Natural killer cell (primary cell): ENCODE measurements at places on chromosomes 1 and 21.
A peak's percentile ranks its signal among the peaks of the same experiment; 100 is the strongest.

DNA sequence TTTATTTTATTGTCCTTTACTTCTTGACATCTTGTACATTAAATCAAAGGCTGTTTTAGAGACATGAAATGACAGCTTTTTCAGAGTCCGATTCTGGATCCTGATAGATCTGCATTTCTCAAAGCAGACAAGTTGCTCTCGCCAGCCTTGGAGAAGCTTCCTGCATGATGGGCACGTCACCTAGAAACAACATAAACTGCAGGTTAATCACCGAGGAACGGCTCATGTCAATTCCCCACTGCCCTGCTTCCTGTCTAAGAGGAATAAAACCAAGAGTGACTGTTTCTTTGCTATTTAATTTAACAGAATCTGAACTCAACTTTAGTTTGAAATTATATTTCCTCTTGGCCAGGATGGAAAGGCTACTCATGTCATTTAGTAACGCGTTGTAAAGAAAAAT is 77.0 kb downstream of the RWDD3 start:
- no peak overlapping the region for H3K27ac ChIP-seq
- no peaks in the 10 kb centered on the region for H3K27me3 ChIP-seq
- no peak for DNase-seq

GRCh38 chr1:245751726-245752470 is 597.1 kb downstream of the KIF26B start:
- peaks cover 2% of the 10 kb centered on the region for H3K36me3 ChIP-seq
- H3K4me1 ChIP-seq, result no peaks in the 10 kb centered on the region
- DNase-seq, result no peak
- no peak overlapping the region for H3K4me3 ChIP-seq
- no peak overlapping the region for H3K27ac ChIP-seq

DNA sequence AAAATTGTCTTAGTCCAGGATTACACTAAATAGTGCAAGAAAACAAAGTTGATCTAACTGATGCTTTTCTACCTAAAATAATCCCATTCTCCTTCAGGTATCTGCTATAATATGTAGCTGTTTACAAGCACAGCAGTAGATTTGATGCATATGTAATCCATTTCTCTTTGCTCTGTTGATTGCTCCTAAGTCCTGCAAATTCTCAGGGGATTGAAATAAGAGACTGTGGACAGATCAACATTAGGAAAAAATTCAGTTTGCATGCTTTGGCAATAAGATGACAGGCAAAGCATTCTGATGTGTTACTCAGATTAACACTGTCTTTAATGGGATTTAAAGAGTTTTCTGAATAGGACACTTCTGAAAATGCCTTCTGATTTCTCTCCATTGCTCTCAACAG is 34.7 kb downstream of the RNF11 start:
- peaks cover 13% of the 10 kb centered on the region for H3K4me1 ChIP-seq
- no peak overlapping the region for H3K27ac ChIP-seq
- H3K27me3 ChIP-seq, result no peaks in the 10 kb centered on the region
- H3K36me3 ChIP-seq, result peaks cover 17% of the 10 kb centered on the region

- H3K27ac ChIP-seq, result no peak overlapping the region
- no peak overlapping the region for H3K4me3 ChIP-seq
- H3K36me3 ChIP-seq, result no peaks in the 10 kb centered on the region
Observed at GRCh38 chr1:175373786-175374623, 181.4 kb upstream of the KIAA0040 start.

DNA sequence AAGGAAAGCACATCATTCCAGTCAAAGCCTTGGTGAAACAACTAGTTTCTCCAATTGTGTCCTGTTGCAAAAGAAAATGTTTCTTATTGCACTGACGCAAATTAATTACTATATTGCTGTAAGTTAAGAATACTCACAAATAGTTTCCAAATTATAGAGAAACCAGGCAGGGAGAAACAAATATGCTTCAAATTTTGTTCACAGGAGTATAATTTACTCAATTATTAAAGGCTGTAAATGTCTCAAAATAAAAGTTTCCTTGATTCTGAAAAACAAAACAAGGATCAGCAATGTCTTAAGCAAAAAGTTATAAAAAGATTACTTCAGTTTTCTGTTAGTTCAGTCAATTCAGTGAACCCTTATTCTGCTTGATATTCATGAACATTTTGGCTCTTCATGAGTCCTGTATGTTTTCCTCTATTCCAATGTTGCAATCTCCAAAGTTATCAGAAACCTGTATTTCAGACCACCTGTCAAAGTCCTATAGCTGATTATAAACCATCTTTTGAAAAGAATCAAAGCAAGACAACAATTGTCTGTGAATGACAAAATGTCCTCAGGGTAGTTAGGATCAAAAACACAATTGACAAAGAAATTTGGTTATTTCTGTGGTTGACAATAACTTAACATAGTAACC is 11.7 kb upstream of the SYPL2 start:
- H3K27me3 ChIP-seq, result peaks cover 10% of the 10 kb centered on the region
- no peaks in the 10 kb centered on the region for H3K4me1 ChIP-seq
- no peak for DNase-seq
- H3K36me3 ChIP-seq, result no peaks in the 10 kb centered on the region
- H3K4me3 ChIP-seq, result no peak overlapping the region

- H3K4me1 ChIP-seq, result peaks cover 6% of the 10 kb centered on the region
- no peak overlapping the region for H3K27ac ChIP-seq
- DNase-seq, result no peak
- H3K4me3 ChIP-seq, result no peak overlapping the region
- H3K36me3 ChIP-seq, result no peaks in the 10 kb centered on the region
Observed at GRCh38 chr1:232590744-232591082, 39.2 kb downstream of the SIPA1L2 start.

- H3K27ac ChIP-seq, result no peak overlapping the region
- H3K4me1 ChIP-seq, result no peaks in the 10 kb centered on the region
- no peaks in the 10 kb centered on the region for H3K36me3 ChIP-seq
- no peak overlapping the region for H3K4me3 ChIP-seq
- H3K27me3 ChIP-seq, result no peaks in the 10 kb centered on the region
- DNase-seq, result no peak
Observed at GRCh38 chr1:176994931-176995596, 169.4 kb downstream of the ASTN1 start.

- H3K27me3 ChIP-seq, result no peaks in the 10 kb centered on the region
- DNase-seq, result no peak
- no peaks in the 10 kb centered on the region for H3K36me3 ChIP-seq
- no peak overlapping the region for H3K27ac ChIP-seq
- no peaks in the 10 kb centered on the region for H3K4me1 ChIP-seq
Observed at GRCh38 chr21:45331531-45332147, 43.9 kb upstream of the POFUT2 start.

DNA sequence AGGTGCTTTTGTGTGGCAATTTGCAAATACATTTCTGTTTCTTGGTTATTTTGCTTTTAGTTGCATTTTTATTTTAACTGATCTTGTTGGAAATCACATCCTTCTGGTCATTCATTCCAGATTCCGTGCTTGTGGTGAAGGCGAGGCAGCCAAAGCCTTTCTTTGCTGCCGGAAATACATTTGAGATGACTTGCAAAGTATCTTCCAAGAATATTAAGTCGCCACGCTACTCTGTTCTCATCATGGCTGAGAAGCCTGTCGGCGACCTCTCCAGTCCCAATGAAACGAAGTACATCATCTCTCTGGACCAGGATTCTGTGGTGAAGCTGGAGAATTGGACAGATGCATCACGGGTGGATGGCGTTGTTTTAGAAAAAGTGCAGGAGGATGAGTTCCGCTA is 34.8 kb upstream of the CD101 start:
- H3K27ac ChIP-seq, result no peak overlapping the region
- no peak overlapping the region for H3K4me3 ChIP-seq
- no peak for DNase-seq
- no peaks in the 10 kb centered on the region for H3K27me3 ChIP-seq

- no peaks in the 10 kb centered on the region for H3K27me3 ChIP-seq
- no peak overlapping the region for H3K27ac ChIP-seq
- H3K4me1 ChIP-seq, result peaks cover 7% of the 10 kb centered on the region
- peaks cover 44% of the 10 kb centered on the region for H3K36me3 ChIP-seq
Observed at GRCh38 chr1:248844526-248844925, 6.5 kb downstream of the ZNF672 start.

DNA sequence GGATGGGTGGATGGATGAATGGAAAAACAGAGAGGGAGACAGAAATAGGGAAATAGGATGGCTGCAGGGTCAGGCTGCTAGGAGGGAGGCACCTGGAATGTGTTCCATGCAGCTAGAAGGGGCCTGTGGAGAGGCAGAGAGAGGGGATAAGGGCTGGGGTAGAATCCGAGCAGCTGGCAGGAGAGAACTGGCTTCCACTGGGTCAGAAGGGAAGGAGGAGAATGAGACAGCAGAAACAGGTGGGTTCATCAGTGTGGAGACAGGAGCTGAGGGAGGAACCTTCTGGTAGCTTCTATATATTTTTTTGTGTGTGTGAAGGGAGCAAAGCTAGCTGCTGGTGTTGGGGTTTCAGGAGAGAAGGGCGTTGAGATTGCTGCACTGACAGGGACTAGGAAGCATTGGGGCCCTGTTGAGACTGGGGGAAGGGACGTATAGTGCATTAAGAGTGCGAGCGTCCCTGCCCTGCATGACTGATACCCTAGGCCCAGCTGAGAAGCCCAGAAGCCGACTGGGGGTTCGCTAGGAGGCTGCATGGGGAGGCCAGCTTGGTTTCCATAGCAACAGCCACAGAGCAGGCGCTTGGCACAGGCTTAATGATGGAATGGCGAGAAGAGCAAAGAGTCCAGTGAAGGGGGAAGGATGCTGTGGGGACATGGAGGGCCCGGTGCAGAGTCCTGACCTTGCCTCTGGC is 14.8 kb upstream of the KIF21B start:
- no peak overlapping the region for H3K4me3 ChIP-seq
- no peak for DNase-seq
- peaks cover 4% of the 10 kb centered on the region for H3K4me1 ChIP-seq
- no peak overlapping the region for H3K27ac ChIP-seq
- no peaks in the 10 kb centered on the region for H3K27me3 ChIP-seq

GRCh38 chr1:156726549-156727226 is 1.6 kb upstream of the METTL25B start:
- H3K4me1 ChIP-seq, result peaks cover 45% of the 10 kb centered on the region
- peak; percentile 77 for DNase-seq
- H3K4me3 ChIP-seq, result no peak overlapping the region
- no peaks in the 10 kb centered on the region for H3K27me3 ChIP-seq
- peaks cover 28% of the 10 kb centered on the region for H3K36me3 ChIP-seq

DNA sequence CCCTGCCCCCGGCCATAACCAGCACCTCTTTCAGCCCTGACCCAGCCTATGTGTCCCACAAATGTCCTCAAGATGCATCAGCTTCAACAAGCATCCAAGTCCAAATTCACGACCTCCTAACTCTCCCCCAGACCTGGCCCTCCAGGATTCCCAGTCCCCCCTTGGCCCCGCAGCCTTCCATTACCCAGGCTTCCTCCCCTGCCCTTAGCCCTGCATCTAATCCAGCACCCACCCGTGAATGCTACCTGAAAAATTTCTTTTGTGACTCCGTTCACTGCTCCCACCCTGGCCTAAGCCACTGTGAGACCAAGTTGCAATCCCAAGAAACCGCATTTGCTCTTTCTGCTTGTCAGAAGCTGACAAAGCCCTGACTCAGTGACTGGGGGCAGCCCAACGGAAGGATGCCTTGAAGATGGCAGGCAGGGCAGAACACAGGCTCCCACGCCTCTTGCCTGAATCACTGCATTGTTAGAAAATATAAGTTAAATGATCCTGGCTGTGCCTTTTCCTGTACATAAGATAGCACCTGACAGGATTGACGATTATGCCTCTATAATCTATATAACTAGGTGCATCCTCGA is 939 bp upstream of the MFAP2 start:
- H3K4me3 ChIP-seq, result no peak overlapping the region
- H3K4me1 ChIP-seq, result peaks cover 7% of the 10 kb centered on the region
- peaks cover 10% of the 10 kb centered on the region for H3K27me3 ChIP-seq
- peaks cover 3% of the 10 kb centered on the region for H3K36me3 ChIP-seq
- no peak overlapping the region for H3K27ac ChIP-seq

DNA sequence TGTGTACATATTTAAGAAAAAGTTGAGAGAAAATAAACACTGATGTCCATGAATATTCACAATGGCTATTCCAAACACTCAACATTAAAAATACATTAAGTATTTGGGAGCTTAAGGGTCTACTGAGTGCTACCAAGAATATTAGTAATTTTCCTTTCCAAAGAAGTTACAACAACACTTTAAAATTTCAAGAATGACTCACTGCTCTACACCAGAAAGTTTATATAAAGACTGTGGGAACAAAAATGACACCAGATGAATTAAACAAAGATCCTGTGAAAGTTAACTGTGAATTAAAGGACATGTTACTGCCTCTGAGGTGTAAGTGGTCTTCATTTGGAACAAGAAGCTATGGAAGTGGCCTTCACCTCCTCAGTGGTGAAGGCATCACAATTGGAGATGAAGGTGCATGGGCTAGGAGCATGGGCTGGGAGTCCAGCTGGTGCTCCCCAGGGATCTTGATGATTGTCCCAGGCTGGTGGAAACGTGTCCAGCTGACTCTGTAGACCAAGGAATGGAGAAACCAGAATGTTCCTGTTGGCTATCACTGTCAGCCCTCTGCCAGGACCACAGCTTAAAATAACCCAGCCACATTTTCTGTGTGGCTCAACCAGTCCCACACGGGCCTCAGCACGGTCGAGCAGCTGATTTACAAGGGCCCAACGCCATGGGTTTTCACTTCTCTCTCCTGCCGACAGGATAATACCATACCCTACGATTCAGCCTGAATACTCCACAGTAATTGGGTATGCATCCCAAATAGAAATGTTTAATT is 28.8 kb downstream of the TAF5L start:
- no peak overlapping the region for H3K27ac ChIP-seq
- no peaks in the 10 kb centered on the region for H3K27me3 ChIP-seq
- DNase-seq, result no peak
- H3K4me1 ChIP-seq, result no peaks in the 10 kb centered on the region
- no peak overlapping the region for H3K4me3 ChIP-seq
- peaks cover 33% of the 10 kb centered on the region for H3K36me3 ChIP-seq

DNA sequence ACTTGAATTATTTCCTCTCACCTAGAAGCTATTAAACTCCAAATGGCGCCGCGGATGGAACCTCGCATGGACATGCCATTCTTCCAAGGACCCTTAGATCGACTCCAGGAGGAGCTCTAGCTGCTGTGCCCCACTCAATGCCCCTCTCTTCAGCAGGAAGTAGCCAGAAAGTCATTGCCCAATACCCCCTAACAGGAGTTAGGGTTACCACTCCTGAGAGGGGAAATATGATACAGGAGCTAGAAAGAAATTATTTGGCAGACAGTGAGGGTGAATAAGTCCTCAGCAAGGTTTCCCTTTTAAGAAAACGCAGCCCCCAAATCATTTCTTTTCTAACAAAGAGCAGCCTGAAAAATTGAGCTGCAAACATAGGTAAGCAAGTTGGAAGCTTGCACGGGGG is 28.6 kb downstream of the TFB2M start:
- peaks cover 20% of the 10 kb centered on the region for H3K36me3 ChIP-seq
- no peak overlapping the region for H3K4me3 ChIP-seq
- no peak for DNase-seq
- H3K27ac ChIP-seq, result no peak overlapping the region
- no peaks in the 10 kb centered on the region for H3K4me1 ChIP-seq
- H3K27me3 ChIP-seq, result no peaks in the 10 kb centered on the region

DNA sequence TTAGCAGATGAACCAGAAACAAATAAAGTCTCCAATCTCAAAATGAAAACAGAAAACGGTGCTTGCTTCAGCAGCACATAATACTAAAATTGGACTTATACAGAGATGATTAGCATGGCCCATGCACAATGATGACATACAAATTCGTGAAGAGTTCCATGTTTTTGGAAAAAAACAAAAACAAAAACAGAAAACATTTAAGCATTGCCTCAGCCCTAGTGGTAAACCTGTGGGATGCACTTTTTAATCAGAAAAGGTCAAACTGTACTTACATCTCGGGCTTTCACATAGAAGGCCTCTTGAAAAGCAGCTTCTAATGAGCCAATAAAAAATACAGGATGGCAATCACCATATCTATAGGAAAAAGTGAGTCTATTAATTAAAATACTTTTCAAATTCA is 159.1 kb upstream of the DMRTA2 start:
- no peaks in the 10 kb centered on the region for H3K4me1 ChIP-seq
